ENCODE measurements at places on chromosomes 6 and 20.

DNA sequence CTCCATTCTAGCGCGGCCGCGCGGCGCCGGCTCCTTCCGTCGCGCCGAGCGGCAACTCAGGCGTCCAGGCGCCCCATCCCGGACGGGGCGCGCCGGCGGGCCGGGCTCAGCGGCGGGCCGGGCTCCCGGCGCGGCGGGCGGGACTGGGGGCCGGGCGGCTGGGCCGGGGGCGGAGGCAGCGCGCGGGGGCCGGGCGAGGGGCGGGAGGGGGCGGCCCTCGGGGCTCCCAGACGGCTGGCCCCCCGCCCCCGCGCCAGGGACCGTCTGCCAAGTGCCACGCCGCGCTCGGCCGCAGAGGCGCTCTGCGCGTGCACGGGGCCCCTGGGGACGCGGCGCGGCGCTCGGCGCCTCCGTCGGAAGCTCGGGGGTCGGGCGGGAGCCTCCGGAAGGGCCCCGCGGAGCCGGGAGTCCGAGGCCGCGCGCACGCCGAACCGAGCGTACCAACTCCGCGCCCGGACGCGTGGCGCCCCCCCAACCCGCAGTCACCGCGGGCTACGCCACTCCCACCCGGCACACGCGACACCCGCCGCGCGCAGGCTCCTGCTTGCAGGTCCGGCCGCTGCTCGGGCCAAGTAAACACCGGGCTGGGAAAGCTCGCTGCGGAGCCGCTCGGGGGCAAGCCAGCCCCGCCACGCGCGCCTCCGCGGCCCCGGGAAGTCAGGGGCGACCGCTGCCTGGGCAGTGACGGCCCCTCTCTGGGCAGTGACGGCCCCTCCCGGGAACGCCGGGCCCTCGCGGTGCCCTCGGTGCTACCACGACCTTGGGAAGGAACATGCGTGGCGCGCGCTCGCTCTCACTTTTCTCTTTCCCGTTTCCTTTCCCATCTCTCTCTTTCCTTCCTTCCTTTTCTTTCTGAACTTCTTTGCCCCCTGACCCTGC is at the start of gene PREX1:
PREX1 (minus strand) TSS at position 145 of the 879 bp plus-strand sequence; CDS start at position 6, 139 bp downstream.
- DNase-seq = no peak

- peak; percentile 63 for DNase-seq
Observed at GRCh38 chr6:105034470-105034869, 77.6 kb downstream of the LIN28B start.

- DNase-seq = peak; percentile 87
Observed at GRCh38 chr6:137856138-137856898, 10.7 kb upstream of the TNFAIP3 start.

- no peak for DNase-seq
Observed at GRCh38 chr20:52484438-52484837, 292.9 kb upstream of the ZFP64 start.

GRCh38 chr6:34272013-34272926 is 23.5 kb upstream of the SMIM29 start:
- no peak for DNase-seq

- DNase-seq = no peak
Observed at GRCh38 chr6:113632220-113632864, 224.8 kb upstream of the MARCKS start.

- peak; percentile 86 for DNase-seq
Observed at GRCh38 chr20:39081255-39081654, 119.1 kb downstream of the DHX35 start.

DNA sequence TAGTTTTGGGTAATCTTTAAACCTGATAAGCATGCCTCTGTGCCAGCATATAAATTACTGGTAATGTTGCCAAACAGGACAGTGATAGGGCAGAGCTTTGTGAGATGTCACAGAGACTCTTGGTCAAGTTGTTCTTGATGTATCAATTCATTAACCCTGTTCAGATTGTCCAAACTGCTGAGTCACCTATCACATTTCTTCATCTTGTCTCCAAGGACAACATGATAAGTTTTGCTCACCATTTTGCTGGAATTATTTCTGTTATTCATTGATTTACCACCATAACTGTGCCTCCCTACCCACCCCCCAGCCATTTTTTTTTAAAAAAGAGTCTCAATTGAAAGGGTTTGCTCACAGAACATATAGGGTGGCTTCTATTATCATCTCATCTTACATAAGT is 19.5 kb upstream of the GMNN start:
- DNase-seq = peak; percentile 71

GRCh38 chr6:79520534-79520933 is 16.7 kb downstream of the LCA5 start:
- DNase-seq = peak; percentile 56

DNA sequence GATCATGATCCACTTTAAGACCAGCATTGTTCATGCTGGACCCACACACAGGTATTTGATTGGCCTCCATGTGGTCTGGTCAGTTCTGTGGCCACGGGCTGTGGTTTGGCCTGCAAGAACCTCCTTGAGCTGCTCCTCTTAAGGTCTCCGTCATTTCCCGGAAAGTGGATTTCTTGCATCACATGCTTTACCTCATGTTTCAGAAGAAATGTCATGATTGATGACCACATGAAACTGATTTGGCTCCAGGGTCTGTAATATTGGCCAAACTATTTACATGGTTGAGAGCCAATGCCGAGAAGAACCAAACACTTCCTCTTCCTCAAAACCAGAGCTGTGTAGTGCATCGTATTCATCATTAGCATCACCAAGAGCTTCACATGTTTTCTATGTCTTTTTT is 13.2 kb upstream of the RSPH3 start:
- peak; percentile 77 for DNase-seq

GRCh38 chr6:135993361-135993760 is 141.9 kb downstream of the PDE7B start:
- no peak for DNase-seq

GRCh38 chr6:16731478-16732051 is 29.7 kb downstream of the ATXN1 start:
- DNase-seq = no peak

- no peak for DNase-seq
Observed at GRCh38 chr6:13522656-13523055, 35.3 kb upstream of the GFOD1 start.

GRCh38 chr6:69802995-69803394 is 6.2 kb upstream of the LMBRD1 start:
- no peak for DNase-seq

DNA sequence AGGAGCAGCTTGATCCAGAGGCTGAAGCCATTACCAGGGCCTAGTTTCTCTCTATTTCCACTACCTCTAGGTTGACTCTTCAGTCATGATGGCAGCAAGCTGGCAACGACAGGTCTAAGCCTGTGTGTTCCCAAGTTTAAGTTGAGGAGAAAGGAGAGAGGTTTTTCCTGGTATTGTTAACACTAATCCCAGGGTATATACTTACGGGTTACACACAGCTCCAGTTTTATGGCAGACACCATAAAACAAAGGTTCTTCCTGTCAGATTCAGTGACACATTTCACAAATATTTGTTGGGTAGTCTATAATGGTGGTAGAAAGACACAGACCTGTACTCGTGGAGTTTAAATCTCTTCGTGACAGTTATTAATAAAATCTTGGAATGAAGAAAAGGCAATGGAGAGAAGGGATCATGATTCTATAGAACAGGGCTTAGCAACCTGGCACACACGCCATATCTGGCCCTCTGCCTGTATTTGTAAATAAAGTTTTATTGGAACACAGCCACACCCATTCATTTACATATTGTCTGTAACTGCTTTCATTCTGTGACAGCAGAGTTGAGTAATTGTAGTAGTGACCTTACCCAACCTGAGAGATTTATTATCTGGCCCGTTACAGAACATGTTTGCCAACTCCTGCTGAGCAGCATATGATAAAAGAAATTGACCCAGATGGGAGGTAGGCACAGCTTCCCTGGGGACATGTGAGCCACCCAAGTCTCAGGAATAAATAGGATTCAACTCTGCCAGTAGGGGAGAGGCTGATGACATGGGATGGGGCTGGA is 323.3 kb downstream of the CDH4 start:
- no peak for DNase-seq

DNA sequence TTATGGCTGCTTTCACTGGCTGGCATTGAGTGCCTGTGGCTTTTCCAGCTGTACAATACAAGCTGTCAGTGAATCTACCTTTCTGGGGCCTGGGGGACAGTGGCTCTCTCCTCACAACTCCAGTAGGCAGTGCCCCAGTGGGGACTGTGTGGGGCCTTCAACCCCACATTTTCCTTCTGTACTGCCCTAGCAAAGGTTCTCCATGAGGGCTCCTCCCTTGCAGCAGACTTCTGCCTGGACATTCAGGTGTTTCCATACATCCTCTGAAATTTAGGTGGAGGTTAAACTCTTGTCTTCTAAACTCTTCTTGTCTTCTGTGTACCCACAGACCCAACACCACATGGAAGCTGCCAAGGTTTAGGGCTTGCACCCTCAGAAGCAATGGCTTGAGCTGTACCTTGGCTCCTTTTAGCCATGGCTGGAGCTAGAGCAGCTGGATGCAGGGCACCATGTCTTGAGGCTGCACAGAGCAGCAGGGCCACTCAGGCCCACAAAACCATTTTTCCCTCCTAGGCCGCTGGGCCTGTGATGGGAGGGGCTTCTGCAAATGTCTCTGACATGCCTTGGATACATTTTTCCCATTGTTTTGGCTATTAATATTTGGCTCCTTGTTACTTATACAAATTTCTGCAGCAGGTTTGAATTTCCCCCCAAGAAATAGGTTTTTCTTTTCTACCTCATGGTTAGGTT is 9.6 kb downstream of the PEX7 start:
- peak; percentile 36 for DNase-seq

GRCh38 chr6:139361211-139361610 is 13.2 kb downstream of the CITED2 start:
- DNase-seq = peak; percentile 63

GRCh38 chr6:23784301-23784919 is 341.6 kb upstream of the NRSN1 start:
- no peak for DNase-seq

DNA sequence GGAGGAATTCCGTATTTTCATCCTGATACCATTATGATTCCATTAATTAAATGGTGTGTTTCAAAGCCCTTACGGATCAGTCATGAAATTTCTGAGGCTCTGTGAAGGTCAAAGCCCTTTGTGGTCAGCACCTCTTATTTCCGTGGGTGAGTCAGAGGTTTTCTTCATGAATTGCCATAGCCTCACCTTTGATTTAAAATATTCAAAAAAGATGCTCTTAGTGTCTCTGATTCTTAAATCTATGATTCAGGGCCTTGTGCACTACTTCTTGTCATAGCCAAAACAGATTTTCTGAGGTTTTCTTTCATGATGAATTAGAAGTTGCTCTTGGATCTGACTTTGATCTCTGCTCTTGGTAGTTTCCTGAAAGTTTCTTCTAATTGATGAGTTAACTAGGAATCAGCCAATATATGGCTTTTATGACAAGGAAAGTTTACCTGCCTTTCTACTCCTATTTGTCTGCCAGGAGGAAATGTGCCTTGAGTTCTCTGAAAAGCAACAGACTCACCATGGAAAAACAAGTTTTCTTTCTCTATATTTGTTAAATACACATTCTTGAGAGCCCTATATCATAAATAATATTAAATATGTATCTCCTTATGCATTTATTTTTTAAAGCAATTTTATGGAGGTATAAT is 613.0 kb downstream of the UTRN start:
- no peak for DNase-seq

DNA sequence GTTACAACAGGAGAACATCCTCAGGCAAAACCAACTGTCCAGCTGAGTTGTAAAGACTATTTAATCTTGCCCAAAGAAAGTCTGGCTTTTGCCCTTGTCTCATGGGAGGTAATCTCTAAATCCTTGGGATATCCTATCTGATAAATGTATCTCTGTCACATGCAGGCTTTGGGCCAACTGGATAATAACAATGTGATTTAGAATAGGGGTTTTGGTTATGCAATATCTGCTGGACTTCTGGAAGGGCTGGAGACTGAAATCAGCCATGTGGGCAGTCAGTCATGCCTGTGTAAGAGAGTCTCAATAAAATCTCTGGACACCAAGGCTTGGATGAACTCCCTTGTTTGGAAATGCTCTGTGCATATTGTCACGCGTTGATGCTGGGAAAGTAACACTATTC is 56.3 kb upstream of the PRL start:
- no peak for DNase-seq

- DNase-seq = peak; percentile 89
Observed at GRCh38 chr6:96809119-96809518, 28.2 kb downstream of the GPR63 start.

GRCh38 chr6:129709196-129709768 is 695 bp downstream of the ARHGAP18 start:
- no peak for DNase-seq

- DNase-seq = no peak
Observed at GRCh38 chr6:134047673-134048072, 4.8 kb downstream of the SLC2A12 start.

GRCh38 chr6:150596439-150596838 is 3.2 kb upstream of the PLEKHG1 start:
- no peak for DNase-seq

DNA sequence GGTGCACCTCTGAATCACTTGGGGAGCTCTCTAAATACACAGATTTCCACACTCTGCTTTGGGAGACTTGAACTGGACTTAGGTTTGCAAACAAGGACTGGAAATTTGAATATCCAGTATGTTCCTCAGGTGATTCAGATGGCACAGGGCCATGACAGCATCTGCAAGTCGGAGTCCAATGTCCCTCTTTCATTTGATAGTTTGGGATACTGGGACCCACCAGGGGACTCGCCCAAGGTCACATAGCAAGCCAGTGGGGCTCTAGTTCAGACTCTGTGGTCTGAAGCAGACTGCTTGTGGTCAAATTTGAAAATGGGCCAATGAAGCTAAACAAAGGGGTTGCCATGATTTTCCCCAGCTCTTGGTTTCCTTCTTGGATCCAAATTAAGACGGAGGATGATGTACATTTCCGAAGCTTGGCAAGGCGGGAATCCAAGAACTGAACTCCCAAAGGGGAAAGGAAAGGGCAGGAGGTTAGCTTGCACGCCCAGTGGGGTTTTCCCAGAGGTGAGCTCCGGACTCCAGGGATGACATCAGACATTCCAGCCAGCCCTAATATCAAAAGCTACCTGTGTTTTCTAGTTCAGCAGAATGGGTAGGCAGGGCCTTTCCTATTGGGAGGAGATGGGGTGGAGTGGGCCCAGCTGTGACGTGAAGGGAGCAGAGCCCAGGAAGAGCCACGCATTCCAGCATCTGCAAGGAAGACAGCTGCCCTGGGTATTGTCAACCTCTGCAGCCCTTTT is 3.4 kb upstream of the SYS1 start:
- no peak for DNase-seq

- no peak for DNase-seq
Observed at GRCh38 chr20:34829191-34829590, 3.7 kb upstream of the NCOA6 start.

GRCh38 chr6:30862156-30862875 is 22.0 kb upstream of the DDR1 start:
- DNase-seq = no peak

GRCh38 chr6:36570264-36570663 is 23.0 kb upstream of the STK38 start:
- no peak for DNase-seq

GRCh38 chr20:63226042-63226943 is 9.4 kb upstream of the BIRC7 start:
- no peak for DNase-seq

GRCh38 chr6:149499066-149499465 is 14.3 kb upstream of the ZC3H12D start:
- DNase-seq = no peak

GRCh38 chr20:54623991-54624569 is 148.7 kb downstream of the DOK5 start:
- no peak for DNase-seq

- DNase-seq = no peak
Observed at GRCh38 chr6:105519954-105520353, 117.1 kb upstream of the PREP start.

GRCh38 chr6:34600101-34600500 is 44.0 kb upstream of the SPDEF start:
- no peak for DNase-seq

Data from OCI-M1 (cell line).